Pulmonary artery endothelial cell (primary cell): ENCODE measurements at places on chromosomes 7 and 10. TPM values are rescaled to one million over a fixed set of nuclear protein-coding genes. Genes with fewer than 3 reads are reported as not detected.

Gene LBX1
- not detected in 2 replicates for total RNA-seq

Gene ITIH2
- not detected in 2 replicates for total RNA-seq

Gene GALNT17
- not detected in 2 replicates for total RNA-seq

Gene FXYD4
- total RNA-seq, result not detected in 2 replicates

Gene MEPCE
- total RNA-seq, result 48.3 and 50.6 TPM in 2 replicates

Gene SLC29A4
- 1.7 and 2.7 TPM in 2 replicates for total RNA-seq

GRCh38 chr7:15820319-15820718 lies 133.8 kb upstream of the MEOX2 start:
- DNase-seq, result no peak

DNA sequence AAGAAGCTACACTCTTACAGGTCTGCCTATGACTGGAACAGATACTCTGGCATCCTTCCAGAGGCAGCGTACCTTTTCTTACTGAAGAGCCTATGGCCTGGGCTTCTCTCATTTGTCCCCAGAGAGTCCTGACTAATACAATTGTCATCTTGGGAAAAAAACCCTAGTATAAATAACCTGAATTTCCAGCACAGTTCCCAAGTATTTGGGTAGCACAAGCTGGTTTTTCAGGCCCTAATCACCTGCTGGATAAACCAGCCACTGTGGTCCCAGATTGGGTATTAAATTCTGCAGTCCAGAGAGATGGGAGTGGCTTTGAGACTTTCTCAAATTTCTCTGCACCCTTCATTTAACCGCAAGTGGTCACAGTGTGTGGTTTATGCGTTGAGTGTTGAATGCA lies 186.8 kb upstream of the NEBL start:
- no peak for DNase-seq

GRCh38 chr7:136654406-136654805 lies 214.0 kb upstream of the CHRM2 start:
- no peak for DNase-seq

DNA sequence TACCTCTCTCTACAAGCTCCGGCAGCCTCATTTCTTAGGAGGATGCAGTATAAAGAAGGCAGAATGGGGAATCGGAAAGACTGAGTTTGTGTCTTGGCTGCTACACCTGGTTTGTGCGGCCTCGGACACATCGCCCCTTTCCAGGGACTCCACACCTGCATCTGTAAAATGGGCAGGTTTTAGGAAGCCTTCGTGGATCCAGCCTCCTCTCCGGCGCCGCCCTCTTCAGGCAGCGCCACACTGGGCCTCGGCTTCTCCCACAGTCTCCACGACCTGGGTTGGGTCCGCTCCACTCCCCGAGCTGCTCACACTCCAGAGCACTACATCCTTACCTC lies 341 bp downstream of the GOT1 start:
- no peak for DNase-seq

GRCh38 chr10:113617086-113617485 lies 46.8 kb downstream of the NRAP start:
- no peak for DNase-seq

DNA sequence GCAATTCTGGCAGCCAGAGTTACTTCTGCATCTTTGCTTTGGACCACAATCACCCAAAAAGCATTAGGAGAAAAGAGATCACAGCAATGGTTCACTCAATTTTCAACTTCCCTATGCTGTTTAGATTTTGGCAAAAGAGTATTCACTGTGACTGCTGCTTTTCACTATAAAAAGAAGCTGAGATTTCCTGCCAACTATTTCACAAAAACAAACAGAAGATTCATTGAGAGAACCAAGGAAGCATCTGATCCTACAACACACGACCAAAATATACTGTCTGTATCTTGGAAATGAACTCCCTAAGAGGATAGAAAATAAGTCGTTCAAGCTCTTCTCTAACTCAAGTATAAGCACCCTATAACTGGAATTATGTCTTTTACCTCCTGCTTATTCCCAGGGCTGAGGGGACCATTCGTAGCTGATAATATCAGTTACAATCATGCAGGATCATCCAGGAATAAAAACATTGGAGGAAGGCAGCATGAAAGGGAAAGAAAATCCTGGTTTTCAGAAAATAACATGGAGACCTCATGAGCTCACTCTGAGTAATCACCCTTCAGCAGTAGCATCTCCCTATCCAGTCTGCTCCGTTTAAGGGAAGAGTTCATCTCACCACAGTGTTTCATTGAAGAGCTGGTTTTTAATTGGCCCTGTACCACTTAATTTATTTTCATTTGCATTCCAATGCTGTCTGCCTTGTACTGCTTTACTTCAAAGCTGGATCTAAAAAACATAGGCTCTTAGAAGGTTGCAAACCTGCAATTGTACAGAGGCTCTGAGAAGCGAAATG lies 256.2 kb downstream of the PAXIP1 start:
- no peak for DNase-seq

GRCh38 chr10:18340496-18341051 lies 200.3 kb downstream of the CACNB2 start:
- DNase-seq, result no peak

GRCh38 chr10:59181668-59182067 lies 5.2 kb downstream of the PHYHIPL start:
- no peak for DNase-seq

DNA sequence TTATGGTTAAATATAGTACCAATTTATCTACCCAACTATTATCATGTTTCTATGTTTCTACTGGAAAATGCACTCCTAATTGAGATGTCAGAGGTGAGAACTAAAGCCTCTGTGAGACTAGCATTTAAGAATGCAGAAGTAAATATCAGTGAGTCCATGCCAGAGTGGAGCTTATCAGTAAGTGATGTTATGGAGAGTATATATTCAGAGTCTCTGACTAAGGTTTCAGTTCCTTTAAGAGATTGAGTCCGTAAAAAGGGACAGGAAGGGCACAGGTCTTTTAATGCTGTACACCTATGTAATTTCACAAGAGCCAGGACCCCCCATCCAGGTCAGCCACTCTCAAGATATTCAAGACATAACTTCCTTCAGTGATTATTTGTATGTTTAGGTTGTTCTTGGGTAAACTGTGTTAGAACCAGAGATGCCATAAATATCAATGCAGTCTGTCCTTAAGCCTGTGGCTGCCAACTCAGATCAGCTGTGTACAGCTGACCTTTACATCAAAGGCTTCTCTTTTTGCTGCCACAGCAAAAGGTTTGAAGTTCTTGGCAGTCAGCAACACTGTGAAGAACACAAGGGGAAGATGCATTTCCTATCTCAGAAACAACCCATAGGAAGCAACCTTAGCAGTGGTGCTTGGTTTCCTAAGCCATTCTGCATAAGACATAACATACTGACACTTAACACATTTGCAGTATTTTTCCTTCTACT lies 244.8 kb downstream of the BICC1 start:
- no peak for DNase-seq

- no peak for DNase-seq
These were observed 50.8 kb downstream of the DLG5 start for GRCh38 chr10:77875730-77876129.

DNA sequence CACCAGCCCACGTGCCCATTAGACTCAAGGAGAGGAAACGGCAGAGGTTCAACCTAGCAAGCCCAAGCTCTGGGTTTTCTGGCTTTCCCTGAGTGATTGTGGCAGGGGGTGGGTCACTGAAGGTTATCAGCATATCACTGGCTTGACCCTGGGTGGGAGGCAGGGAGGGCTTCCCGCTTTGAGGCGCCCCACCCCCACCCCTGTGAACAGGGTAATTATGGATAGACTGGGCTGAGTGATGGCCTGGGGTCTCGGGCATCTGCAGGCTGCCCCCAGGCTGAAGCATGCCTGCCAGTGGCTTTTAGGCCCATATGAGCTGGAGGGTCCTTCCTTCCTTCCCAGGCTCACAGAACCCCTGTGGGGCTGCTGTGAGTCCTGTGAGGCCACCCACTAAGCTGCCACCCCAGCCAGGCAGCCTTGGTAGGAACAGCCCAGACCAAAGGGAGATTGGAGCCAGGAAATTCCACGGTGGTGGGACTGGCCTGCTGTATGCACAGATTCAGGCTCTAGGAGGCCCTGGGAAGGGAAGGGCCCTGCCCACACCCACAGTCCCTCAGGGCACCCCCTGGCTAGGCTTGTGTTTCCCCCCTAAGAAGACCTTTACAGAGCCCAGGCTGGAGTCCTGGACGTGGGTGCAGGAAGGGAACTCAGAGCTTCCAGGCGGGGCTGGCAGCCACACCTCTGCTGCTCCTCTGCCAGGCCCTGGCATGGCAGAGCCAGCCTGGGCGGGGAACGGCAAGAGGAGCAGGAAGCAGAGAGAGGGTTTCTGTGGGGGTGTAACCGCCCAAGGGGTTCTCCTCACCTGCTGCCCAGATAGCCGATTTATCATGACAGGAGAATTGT lies 33.1 kb downstream of the GPRIN2 start:
- DNase-seq, result no peak

GRCh38 chr10:71694039-71694501 lies 25.5 kb downstream of the C10orf105 start:
- DNase-seq, result no peak

DNA sequence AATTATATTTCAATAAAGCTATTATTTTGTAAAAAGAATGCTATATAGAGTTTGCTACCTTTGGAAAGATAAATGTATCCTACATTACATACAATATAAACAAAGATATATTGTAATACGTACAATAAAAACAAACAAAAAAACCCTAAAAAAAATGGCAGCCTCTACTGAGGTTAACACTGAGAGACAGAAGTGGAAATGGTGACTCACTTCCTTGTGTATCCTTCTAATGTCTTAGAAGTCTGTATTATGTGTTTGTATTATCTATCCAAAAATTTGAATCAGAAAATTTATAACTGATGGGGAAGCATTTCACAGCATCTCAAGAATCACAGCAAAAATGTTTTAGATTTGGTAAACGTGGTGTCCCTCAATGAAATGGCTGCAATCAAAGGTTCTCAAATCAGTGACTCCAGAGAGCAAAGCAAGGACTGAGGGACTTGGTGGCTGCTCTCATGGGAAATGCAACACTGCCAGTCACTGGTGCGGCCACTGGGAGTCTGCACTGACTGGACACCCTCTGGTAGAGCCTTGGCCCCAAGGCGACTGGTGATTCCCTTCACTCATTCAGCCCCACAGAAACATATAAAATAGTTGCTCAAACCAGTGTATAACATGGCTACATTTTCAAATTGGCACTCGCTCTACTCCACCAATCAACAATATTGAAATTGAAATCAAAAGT lies 53.8 kb downstream of the PANK1 start:
- DNase-seq, result no peak
